ENCODE measurements at places on chromosomes 2 and 18.
A peak's percentile ranks its signal among the peaks of the same experiment; 100 is the strongest.

- no peak for DNase-seq
These were observed 127.5 kb upstream of the TTC39C start for GRCh38 chr18:23887035-23887434.

GRCh38 chr18:55407774-55408535 lies 180.0 kb downstream of the TCF4 start:
- DNase-seq = no peak

GRCh38 chr2:191165176-191165643 lies 14.4 kb upstream of the STAT4 start:
- no peak for DNase-seq

GRCh38 chr2:187499941-187500532 lies 52.0 kb upstream of the CALCRL start:
- no peak for DNase-seq

DNA sequence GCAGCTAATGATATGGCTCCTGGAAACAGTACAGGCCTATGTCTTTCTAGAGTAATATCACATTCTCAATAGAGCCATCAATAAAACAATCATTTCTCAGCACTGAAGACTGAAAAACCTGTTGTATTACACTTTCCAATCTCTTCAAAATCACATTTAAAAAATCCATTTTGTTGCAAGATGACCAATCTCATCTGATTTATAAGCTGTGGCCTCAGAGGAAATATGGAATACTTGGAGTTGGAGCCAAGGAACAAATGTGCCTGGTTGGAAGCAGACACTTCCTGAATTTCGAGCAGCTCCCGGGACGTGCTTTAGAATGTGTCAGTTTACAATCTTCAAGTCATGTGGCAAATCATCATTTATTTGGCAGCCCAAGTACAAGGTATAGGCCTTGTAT lies 114.5 kb downstream of the ADCYAP1 start:
- no peak for DNase-seq

DNA sequence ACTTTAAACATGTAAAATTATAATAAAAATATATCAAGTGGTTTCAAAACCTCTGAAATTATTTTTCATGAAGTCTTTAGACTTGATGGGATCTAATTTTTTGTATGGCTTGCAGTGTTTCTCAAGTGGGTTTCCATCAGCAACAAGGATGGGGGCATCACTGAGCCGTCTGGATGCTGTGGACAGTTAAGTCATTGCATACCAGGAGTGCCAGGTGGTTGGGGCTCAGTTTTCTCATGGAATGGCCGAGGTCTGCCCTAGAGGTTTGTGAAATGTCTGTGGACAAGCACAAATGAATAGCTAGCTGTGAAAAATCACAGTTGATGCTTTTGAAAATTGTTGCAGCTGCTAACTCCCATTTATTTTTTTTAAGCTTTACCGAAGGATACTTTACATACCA lies 1.7 kb downstream of the PRELID3A start:
- no peak for DNase-seq

GRCh38 chr18:35526495-35527059 lies 28.8 kb upstream of the INO80C start:
- DNase-seq = no peak

DNA sequence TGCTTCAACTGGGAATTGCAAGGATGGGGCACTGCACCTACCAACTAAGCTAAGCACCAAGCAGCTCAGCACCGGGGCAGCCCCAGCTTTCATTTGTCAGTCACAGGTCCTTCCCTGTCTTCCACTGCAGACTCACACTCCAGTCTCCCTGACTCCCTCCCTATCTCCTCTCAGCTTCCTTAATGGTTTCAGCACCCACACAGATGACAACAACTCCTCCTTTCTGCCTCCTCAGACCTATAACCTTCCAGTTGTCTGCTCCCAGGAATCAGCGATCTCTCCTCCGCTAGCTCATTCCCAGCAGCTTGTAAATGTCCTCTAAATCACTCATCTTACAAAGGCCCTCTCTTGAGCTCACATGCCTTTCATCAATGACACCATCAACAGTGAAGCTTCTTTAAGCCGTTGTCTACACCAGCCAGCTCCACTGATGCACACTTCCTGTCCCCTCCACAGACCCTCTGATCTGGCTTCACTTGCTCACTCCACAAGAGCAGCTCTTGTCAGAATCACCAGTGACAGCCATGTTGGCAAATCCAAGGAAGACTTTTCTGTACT lies 32.1 kb downstream of the CLASP1 start:
- no peak for DNase-seq

DNA sequence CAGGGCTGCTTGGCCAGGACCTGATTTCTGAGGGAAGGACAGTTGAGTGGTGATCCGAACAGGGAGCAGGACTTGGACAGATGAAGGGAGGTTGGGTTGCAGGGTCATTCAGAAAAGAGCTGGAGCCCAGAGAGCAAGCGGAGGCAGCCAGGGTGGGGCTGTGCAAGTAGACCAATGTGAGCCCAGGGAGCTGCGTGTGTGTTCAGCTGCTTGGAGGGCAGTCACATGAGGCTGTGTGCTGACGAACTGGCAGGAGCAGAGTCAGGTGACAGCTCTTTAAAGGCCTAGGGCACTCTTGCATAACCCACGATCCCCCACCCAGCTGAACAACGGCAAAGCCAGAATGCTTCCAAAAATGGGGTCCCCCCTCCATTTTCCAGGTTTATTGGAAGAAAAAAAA lies 4.6 kb upstream of the MLPH start:
- DNase-seq = no peak

DNA sequence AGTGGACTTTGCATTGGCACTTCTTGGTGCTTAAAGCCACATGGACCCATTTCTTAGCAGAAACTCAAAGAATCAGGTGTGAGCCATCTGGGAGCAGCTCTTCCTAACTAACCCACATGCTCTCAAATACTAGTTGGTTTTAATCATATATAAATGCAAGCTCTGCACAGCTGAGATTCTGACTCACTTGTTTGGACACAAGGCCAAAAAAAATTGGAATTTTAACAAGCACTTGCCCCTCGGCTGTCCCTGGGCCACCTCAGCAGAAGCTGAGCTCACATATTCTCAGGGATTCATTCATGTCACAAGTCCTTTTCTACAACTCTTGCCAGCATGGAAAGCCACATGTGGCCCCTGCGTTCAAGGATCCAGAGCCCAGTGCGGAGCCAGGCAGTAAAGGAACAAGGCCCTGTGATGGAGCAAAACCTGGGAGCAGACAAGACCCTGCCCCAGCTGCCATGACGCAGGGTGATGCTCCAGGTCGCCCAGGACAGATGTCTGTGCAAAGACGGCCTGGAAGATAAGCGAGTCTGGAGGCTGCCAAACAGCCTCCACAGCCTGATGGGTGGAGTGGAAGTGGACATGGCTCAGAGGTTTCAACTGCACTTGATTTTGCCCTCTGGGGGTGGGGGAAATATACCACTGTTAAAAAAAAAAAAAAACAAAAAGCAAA lies 266.5 kb downstream of the EIPR1 start:
- no peak for DNase-seq

DNA sequence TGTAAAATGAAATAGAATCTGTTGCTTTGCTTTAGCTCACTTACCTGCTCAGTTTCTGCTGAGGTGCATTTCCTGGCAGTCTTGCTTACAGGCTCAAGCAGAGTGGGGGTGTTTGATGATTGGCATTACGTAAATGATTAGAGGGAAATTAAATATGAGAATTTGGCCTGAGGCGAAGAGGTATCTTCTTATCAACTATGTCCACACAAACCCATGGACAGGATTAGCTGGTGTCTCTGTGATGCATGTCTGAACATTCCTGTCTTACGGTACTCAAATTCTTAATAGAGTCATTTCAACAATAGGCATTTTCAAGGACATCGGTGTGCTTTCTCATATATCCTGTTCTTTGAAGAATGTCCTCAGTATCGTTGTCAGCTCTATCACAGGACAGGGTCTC lies 102.1 kb downstream of the PRPF40A start:
- no peak for DNase-seq

GRCh38 chr2:237433920-237434676 lies 20.1 kb upstream of the COL6A3 start:
- no peak for DNase-seq

DNA sequence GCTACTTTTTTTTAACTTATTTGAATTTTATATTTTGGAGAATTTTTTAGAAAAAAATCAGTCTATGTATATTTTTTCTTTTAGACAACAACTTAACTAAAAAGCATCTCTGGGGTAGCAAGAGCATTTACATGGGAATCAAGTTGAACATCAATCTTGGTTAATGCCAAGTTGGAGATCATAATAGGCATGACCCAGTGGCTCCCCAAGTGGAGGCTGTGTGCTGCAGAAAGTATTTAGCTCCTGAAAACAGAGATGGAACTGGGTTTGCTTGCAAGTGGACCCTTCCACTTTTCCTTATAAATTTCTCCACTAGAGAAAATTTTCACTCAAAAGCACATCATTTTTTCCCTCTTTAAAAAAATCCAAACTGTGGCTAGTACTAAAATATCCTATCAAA lies 23.9 kb upstream of the CAVIN2 start:
- no peak for DNase-seq

DNA sequence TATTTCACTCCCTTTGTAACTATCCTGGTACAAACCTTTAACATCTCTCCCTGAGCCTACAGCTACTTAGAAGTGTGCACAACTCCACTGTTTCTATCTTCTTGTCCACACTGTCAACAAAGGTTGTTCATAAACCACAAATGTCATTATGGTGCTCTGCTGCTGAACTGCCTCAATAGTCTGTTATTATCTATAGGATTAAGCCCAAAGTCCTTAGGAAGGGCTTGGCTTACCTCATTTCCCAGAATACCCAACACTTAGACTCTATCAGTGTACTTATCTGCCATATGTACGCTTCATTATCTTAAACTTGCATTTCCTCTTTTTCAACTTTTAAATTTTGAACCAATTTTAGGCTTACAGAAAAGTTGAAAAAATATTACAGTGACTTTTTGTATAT lies 94.2 kb downstream of the HNMT start:
- DNase-seq = no peak

DNA sequence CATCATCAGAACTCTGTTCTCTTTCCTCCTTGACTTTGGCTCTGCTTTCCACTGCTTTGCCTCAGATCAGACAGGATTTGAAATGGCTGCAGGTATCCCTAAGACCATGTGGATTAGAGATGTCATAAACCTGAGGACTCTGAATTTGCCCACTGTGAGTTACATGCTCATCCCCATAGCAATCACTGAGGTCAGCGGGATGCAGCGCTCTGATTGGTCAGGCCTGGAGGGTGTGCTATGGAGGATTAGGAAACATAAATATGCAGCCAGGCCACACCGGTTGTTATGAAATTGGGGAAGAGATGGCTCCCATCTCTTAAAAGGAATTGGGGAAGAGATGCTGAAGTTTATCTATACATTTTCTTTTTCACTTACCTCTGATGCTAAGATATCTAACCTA lies 73.7 kb upstream of the DNAJC10 start:
- DNase-seq = no peak

- DNase-seq = no peak
These were observed 62.8 kb upstream of the DTNA start for GRCh38 chr18:34647251-34647650.

DNA sequence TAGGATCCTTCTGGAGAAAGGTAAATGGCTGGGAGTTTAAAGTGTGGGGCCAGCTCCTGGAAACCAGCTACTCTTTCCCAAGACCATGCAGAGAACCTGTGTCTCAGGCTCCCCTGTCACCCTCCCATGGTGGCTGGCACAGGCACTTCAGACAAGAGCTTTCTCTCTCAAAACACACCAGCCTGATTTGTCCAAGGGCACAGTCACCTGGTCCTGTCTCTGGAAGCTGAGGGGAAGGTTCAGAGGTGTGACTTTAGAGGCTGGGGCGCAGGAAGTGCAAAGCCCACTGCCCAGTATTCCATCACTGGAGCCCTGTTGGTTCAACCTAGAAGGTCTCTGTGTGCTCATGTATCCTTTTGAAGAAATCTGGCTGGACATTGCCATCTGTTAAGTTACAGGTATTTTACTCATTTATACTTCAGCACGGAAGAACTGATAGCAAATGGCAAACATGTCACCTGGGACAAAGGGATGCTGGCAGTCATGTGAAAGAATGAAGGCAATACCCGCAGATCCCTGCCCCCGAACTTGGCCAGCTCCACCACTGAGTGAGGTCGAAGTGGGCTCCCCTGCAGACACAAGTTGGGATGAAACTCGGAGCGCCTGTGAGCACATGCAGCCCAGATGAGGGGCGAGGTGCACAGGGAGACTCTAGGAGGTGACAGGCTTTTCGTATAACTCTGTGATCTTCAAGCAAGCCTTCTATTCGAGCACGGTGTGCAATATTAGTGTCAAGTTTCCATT lies 96.9 kb upstream of the MGAT4A start:
- DNase-seq = no peak

- peak; percentile 39 for DNase-seq
These were observed 38.4 kb upstream of the MYO1B start for GRCh38 chr2:191206613-191207471.

DNA sequence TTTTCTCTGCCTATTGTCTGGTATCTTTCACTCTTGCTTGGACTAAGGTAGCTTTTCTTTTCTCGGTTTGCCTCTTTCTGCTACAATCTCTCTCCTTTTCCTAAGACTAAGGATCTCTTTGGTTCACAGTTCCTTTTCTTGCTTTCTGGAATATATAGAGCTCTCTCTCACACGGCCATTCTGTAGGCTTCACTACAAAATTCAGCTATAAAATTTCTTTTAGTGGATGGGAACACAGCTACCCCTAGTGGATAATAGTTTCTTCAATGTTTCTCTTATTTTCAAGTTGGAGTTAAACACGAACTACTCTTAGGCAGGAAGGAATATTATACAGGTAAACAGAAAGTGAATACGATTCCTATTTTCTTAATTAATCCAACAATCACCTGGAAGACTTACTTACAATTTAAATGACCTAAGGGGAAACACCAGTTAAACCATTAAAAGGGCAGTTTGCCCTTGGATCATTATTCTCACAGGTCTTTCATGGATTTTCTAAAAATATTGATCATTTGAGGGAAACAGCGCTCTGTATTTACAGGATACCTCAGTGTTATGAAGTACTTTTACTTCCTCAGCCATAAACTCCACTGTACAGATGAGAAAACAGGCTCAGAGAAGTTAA lies 140.5 kb downstream of the LRP2 start:
- DNase-seq = no peak

DNA sequence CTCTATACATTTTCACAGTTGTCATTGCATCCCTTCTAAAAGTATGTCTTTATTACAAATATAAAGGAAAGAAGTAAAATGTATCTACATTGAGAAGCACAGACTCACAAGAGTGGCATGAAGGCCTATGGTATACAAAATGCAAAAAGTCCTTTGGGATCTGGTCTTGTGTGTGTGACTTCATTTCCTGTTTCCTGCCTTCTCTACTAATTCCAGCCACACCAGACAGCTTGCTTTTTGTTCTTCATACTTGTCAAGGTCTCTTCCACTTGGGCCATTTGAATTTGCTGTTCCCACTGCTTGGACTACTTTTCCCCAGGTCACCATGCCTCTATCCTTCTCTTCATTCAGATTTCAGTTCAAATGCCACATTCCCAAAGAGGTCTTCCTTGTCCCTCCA lies 6.7 kb upstream of the PNO1 start:
- DNase-seq = no peak

Data from stimulated activated CD8-positive, alpha-beta memory T cell treated with anti-CD3 and anti-CD28 coated beads, Interleukin-7, amount 100 ng/mL, for 1 hour (primary cell).